Right ventricle myocardium superior (tissue), 1 donor: ENCODE measurements at places on chromosomes 3 and 15. TPM values are rescaled to one million over a fixed set of nuclear protein-coding genes. Genes with fewer than 3 reads are reported as not detected.

DNA sequence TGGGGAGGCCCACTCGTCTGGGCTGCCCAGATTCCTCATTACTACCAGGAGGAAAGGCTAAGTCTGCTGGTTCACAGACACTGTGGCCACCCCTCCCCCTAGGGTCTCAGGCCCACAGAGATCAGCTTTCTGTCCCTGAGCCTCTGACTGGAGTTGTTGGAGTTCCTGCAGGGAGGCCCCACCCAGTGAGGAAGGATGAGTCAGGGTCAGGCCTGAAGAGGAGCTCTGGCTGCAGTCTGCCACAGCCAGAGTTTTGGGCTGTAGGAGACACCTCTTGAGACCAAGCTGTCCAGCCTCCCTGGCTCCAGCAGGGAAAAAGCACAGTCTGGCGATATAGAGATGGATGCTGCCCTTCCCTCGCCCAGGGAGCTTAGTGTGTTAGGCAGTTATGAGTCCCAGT is 720.9 kb upstream of the SEMA6D start:
- DNase-seq: no peak

GRCh38 chr15:41647262-41647661 is 12.9 kb upstream of the MGA start:
- no peak for DNase-seq

GRCh38 chr15:30918366-30918765 is 14.7 kb downstream of the FAN1 start:
- no peak for DNase-seq

- no peak for DNase-seq
These were observed 63.5 kb downstream of the CMSS1 start for GRCh38 chr3:99881121-99881524.

DNA sequence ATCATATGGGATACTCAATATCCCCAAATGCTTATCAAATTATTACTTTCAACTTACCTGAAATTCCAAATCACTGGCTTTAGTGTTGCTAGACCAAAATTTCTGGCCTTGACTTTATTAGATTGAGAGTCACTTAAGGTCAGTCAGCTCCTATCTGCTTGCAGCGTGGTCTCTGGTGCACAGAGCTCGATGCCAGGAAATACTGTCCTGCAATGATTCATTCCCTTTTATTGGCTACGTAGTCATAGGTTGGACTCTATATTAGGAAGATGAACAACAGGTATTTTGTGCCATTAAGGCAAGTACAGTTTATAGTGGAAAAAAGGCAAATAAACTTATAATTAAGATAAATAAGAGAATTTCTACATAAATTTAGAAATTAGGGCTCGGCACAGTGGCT is 378.6 kb upstream of the MCTP2 start:
- DNase-seq: no peak

GRCh38 chr15:47376190-47376589 is 341.1 kb upstream of the SEMA6D start:
- no peak for DNase-seq

DNA sequence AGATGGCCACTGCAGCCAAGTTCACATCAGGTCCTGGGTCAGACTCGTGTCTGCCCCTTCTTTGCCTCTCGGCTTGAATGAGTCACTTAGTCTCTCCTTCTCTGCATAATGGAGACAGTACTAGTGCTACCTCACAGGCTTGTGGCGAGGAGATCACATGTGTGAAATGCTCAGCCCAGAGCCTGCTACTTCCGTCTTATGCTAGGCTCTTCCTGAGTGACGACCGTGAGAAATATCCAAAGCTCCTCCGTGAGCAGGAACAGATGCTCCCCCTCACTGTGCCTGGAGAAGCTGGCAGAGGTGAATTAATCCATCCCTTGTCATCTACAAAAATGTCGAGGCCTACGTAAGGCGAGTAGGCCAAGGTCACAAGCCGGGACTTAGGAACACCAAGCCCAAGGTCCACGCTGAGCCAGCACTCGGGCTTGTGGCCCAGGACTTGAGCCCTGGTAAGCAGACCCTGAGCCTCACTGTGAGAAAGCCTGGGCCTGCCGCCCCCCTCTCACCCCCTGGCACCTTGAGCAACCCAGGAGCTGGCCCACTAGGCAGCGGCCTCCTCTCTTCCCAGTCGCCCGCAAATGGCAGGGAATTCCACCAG is 17.9 kb downstream of the PAK6 start:
- no peak for DNase-seq

DNA sequence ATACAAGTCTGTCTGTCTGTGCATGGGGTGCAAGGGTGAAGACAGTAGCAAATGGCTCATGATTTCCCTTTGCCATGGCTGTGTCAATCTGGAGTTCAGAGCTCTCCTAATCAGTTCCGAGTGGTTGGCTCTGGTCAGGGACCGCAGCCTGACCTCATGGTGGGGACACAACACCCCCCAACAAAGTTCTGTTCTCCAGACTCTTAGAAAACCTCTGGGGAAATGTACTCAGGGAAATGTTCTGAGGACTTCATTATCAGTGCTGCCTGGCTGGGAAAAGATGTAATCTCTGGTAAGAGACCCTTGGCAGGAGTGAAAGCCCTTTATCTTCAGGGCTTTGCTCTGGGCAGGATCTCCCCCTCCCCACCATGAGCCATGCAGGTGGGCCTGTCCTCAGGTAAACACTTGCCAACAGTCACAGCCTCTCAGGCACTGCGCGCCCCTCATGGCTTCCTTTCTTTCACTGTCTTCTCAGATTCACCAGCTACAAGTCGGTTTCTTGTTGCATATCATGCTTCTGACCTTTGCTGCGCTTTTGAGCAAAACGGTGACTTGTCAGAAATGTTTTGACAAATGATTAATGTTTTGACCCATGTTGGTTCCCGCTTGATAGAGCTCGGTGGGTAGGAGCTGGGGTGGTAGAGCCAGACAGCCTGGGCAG is 95.5 kb downstream of the ST6GAL1 start:
- no peak for DNase-seq

- DNase-seq: no peak
These were observed 13.2 kb downstream of the AAGAB start for GRCh38 chr15:67241132-67241855.

DNA sequence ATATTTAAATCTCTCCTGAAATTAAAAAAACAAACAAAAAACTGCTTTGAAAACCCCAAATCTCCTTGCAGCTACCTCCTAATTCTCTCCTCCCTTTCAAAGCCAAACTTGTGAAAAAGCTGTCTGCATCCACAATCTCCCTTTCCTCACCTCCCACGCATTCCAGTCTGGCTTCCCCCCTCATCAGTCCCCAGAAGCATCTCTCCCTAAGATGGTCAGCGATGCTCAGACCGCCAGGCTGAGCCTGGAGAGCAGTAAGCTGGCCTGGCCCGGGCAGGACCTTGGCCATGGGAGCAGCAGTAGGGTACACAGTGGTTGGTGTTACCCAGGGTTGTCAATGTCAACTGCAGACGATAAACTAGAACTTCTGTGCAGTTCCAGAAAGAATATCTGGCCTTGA is 32.9 kb upstream of the BLM start:
- no peak for DNase-seq

DNA sequence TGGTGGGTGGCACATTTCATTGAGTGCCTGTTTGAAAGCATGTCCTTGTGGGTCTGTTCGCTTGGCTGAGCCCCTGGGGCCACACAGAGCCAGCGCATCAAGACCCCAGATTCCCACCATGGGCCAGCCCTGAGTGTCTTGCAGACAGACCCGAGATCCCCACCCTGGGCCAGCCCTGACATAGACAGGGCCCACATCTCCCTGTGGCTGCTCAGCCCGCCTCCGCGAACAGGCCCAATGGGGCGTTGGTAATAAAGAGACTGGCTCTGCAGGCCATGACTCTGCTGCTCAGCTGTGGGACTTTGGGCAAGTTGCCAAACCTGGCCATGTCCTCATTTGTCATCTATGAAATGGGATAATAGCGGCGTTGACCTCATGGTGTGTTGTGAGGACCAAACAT is 22.6 kb downstream of the FAH start:
- DNase-seq: no peak

- DNase-seq: no peak
These were observed at the start of gene VEPH1 for GRCh38 chr3:157502916-157503595. Gene VEPH1 (minus strand): TSS chr3:157503416. CDS start chr3:157495349, 8,067 bp downstream.

GRCh38 chr15:79948095-79948695 is 22.8 kb downstream of the BCL2A1 start:
- no peak for DNase-seq

- DNase-seq: no peak
These were observed 12.1 kb downstream of the SEMA3F start for GRCh38 chr3:50167069-50167840.

- no peak for DNase-seq
These were observed 168.4 kb upstream of the BCL6 start for GRCh38 chr3:187913617-187914033.

GRCh38 chr3:99565331-99565730 is 73.1 kb upstream of the COL8A1 start:
- DNase-seq: no peak

DNA sequence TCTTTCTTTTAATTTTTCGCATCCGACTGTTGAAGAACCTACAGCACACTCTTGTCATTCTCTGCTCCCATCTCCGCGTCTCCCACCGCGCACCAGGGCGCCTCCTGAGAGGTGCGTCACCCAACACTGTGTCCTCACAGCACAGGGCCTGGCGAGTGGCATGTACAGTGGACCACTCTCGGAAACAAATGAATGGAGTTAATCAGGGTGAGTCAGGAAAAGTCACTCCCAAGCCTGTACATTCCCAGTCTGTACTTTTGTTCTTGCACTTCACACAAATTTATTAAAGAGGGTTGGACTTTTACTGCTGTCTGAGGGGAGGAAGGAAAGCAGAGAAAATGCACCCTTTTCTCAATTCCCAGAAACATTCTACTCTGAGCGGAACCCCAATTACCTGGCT is 625 bp downstream of the COL6A6 start:
- DNase-seq: peak; percentile 47

- no peak for DNase-seq
These were observed 26.4 kb downstream of the CD47 start for GRCh38 chr3:108064293-108064887.

DNA sequence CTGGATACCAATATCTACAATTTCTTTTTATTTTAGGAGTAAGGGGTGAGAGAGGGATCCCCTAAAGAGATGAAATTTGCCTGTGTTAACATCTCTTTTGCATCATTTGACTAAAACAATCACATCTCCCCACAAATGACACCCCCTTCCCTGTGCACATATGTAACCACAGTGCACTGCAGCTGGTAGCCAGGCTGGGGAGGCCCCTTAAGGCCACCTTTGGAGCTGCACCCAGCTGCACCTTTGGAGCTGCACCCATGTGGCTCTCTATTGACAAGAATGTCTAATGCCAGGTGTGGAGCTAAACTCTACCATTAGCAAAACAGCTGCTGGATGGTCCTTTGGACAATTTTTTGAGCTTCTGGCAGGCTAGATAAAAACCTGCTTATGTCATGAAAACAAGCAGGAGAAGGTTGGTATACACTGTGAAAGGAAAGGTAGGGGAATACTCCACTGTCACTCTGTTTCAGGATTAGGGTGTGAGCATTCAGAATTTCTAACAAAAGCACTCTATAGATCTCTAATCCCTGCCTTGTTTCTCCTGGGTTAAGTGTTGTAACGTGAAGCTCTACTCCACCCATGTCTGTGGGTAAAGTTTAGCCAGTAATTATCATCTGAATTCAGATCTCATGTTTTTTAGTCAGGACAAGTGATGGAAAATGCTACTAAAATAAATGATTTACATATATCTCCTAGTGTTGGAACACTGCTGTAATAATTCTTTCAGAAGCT is 52.1 kb downstream of the TFG start:
- DNase-seq: no peak

DNA sequence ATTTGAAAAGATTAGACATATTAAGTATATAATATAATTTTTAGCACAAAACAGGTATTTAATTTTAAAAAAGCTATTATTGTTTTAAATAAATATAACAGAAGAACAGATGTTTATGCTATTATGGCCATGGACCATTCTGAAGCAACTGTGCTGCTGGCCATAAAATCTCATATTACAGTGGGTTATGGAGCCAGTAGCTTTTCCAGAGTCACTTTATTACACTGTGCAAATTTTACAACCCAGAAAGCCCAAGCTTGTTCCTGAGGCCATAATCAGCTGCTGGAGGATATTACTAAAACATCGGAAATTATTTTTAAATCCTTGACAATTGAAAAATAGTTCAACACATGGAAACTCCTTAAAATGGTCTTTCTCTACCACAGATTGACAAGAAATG is 557.3 kb upstream of the KCNMB2 start:
- no peak for DNase-seq

GRCh38 chr15:66898656-66899386 is 166.6 kb upstream of the SMAD3 start:
- DNase-seq: no peak

DNA sequence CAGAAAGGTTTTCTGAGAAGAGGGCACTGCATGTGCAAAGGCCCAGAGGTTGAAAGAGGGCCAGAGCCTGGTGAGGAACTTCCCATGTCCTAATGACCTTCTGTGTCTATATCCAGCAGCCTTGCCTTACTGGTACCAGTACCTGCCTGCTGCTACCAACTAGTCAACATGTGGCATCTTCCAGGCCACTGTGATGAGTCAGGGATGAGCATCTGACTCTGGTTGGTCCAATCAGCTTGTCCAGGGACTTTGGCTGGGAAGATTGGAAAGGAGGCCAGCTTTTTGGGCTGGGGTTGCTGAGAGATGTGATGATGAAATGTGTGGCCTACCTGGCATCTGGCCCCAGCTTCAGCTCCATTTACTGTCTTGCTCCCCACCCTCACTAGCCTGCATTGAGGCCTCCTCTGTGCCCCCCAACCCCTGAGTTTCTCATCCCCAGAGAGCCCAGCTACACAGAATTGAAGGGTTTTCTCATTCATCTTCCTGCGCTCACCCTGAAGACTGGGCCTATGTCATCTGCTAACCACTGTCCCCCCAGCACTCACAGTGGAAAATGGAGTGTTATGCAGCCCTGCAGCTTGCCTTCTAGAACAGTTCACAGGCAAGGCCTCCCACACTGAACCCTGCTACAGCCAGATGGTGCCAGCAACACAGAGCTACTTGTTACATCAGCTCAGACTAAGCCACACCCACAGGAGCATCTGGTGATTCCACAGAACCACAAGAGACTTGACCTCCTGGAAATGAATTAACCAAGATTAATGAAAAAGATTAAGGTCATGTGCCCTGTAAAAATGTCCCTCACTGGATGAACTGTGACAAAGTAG is 1.3 kb upstream of the TWF2 start:
- DNase-seq: peak; percentile 69

DNA sequence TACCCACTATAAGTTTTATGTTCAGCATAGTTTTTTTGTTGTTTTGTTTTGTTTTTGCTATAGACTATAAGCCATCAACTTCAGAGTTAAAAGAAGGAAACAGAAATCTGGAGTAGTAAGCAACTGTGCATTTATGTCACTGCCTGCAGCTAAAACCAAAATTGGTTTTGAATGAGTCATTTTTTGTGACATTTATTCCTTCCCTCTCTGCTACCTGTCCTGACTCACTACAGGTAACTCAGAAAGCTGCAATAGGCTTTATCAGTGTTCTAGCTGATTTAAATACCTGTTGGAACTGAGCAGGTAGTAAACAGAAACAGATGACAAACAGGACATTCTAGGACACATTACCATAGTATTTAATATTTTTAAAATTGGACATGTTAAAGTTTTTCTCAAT is 393.3 kb upstream of the WNT5A start:
- DNase-seq: no peak

SERINC4 gene
- 0.19 TPM for total RNA-seq

GRK7 gene
- total RNA-seq: not detected

C2CD4A gene
- total RNA-seq: not detected

LRTM1 gene
- not detected for total RNA-seq

MOBP gene
- total RNA-seq: not detected

C2CD4B gene
- 1.5 TPM for total RNA-seq

LYZL4 gene
- not detected for total RNA-seq

ANKUB1 gene
- not detected for total RNA-seq

SEMA6D gene
- total RNA-seq: 16.5 TPM

ACAN gene
- 0.13 TPM for total RNA-seq

HHATL gene
- total RNA-seq: 486 TPM

CCDC191 gene
- total RNA-seq: 1.1 TPM
